ENCODE measurements at places on chromosomes 12 and 14. TPM values are rescaled to one million over a fixed set of nuclear protein-coding genes. Genes with fewer than 3 reads are reported as not detected.

Gene ATG2B
- 24.5 TPM for total RNA-seq

Gene GARIN6
- total RNA-seq = not detected

Gene EML5
- total RNA-seq = 1.7 TPM

Gene ART4
- total RNA-seq = 3.2 TPM

Gene C12orf42
- total RNA-seq = not detected

Gene KLRC2
- total RNA-seq = 0.32 TPM

Gene TOMM20L
- total RNA-seq = not detected

- no peak for DNase-seq
Observed at GRCh38 chr12:132813443-132813842, 15.2 kb downstream of the GOLGA3 start.

- no peak for DNase-seq
Observed at GRCh38 chr12:66272650-66273049, 29.6 kb upstream of the HELB start.

- DNase-seq = no peak
Observed at GRCh38 chr12:14219156-14219555, 146.3 kb upstream of the ATF7IP start.

DNA sequence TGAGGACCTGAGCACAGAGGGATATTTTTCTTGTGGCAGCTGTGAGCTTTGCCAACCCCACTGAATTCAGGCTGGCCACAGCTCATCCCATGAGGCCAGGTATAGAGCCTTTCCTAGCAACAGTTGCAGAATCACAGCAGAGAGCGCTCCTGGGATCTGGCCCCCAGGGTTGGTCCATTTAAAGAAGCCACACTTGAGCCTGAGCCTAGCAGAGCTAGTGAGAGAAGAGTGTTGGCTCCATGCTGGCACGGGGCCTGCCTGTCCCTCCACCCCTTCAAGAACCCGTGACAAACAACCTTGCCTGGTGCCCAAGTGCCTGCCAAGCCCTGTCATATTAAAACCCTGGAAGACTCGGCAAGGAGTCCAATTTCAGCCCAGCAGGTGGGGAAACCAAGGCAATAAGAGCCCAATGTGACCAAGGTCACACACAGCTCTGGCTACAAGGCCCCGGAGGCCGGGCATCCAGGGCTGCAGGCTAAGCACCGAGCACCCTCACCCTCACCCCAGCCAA lies 91.6 kb downstream of the LRRC74A start:
- DNase-seq = no peak

DNA sequence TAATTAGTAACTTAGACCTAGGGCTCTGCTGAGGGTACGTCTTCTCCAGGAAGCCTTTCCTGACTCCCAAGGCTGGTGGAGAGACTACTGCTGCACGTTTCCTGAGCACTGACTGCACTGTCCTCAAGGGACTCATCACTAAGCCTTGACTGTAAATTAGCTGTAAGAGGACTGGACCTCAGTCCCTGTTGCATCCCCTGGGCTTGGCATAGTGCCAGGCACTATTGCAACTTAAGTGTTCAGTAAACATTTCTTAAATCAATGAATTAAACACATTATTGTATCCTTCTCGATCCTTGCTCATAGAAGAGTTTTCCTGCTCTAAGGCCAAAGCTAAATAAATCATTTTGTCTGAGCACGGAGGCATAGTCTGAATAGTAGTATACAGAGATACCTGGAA lies 31.9 kb upstream of the IFNG-AS1 start:
- no peak for DNase-seq

DNA sequence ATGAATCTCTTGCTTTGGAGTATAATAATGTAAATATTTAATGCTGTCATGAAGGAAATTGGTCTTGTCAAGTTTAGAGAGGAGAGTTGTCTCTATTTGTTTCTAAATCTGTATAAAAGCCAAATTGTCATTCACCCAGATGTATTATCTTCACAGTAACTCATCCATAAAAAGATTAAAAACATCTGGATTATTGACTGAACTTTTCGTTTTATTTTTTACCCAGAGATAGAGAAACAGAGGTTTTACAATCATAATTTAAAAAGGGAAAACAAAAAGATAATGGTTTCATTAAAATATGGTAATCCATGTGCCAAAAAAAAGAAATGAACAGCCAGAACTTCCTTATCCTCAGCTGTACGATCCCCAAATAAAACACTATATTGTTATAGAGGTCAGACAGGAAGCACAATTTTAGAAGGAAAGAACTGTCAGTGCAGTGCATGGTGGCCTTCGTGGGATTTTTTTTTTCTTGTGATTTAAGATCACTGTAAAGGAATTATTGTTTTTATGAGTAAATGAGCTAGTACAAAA lies 125.9 kb downstream of the ACSS3 start:
- DNase-seq = no peak

GRCh38 chr12:1646569-1647284 lies 17.7 kb downstream of the WNT5B start:
- no peak for DNase-seq

GRCh38 chr14:58978343-58978742 lies 210.1 kb upstream of the DAAM1 start:
- peak; percentile 38 for DNase-seq

DNA sequence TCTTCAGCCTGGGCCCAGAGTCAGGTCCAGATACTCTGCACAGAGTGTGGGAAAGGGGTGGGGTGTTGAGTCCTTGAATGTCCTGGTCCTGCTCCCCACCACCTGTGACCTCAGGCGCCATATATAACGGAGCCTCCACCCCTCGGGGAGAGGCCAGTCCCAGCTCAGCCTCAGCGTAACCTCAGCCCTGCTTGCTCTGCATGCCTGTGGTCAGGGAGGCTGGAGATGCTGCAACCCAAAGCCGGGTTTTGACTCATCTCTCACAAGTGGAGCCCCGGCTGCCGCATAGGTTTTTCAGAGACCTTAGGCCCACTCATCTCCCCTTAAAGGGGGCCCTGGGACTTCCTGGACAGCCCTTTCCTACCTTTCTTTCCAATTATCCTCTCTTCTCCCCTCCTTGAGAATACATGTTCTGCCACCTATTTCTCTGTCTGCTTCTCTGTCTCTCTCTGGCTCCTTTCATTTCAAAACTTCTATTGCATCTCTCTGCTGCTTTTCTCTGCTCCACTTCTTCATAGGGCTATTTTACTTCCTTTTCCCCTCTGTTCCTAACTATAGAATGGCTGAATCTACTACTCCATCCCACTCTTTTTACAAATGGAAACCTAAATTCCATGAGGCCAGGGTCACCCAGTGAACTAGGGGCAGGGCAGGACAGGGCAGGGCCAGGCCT lies 1.2 kb downstream of the ITGB7 start:
- DNase-seq = no peak

GRCh38 chr14:65150898-65151608 lies 48.7 kb upstream of the MAX start:
- DNase-seq = no peak

- no peak for DNase-seq
Observed at GRCh38 chr12:64875186-64875585, 50.7 kb downstream of the TBC1D30 start.

- no peak for DNase-seq
Observed at GRCh38 chr12:5520831-5521230, 88.9 kb downstream of the NTF3 start.

GRCh38 chr12:51714666-51715065 lies 123.6 kb downstream of the SCN8A start:
- no peak for DNase-seq

GRCh38 chr14:26820138-26820537 lies 222.3 kb upstream of the NOVA1 start:
- no peak for DNase-seq

- no peak for DNase-seq
Observed at GRCh38 chr12:95836630-95837239, 22.0 kb upstream of the SNRPF start.

DNA sequence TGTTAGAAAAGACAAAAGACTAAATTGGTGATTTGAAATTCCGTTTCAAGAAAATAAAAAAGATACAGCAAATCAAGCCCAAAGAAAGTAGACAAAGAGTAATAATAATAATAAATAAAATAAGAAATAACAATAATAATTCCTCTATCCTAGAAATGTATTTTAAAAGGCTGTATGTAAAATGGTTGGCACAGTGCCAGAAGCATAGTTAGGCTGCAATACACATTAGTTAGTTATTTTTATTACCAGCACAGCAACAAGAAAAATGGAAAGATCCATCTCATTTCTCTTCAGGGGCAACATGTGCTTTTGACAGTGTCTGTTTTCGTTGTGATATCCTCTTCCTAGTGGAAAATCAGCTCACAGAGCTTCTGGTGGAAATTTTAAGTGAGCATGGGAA lies 174.1 kb upstream of the TMTC1 start:
- DNase-seq = no peak

GRCh38 chr12:128929057-128929456 lies 75.8 kb downstream of the GLT1D1 start:
- DNase-seq = no peak

GRCh38 chr12:92771001-92771400 lies 68.2 kb downstream of the PLEKHG7 start:
- no peak for DNase-seq

GRCh38 chr12:52081263-52081733 lies 1.8 kb downstream of the SMIM41 start:
- no peak for DNase-seq

GRCh38 chr12:109302358-109302757 lies 6.7 kb downstream of the FOXN4 start:
- DNase-seq = no peak

- DNase-seq = no peak
Observed at GRCh38 chr14:72962829-72963312, 36.6 kb downstream of the DCAF4 start.

- DNase-seq = no peak
Observed at GRCh38 chr14:92959189-92959531, 36.2 kb downstream of the CHGA start.

DNA sequence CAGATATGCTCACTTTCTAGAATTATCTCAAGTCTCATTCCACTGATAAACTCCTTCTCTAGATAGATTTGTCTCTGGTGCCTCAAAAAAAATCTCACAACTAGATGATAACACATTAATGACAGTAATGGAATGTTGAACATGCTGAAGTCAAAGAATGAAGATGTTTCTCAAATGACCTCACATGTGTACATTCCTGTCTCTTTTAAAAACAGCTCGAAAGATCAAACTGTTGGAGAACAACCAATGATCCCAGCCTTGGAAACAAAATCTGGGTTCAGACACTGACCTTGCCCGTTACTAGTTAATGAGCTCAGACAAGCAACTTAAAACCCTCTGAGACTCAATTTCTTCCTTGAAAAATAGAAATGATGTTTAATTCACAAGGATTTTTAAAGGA lies 44.7 kb upstream of the KCNJ8 start:
- DNase-seq = no peak

GRCh38 chr12:45638386-45638785 lies 91.1 kb upstream of the ARID2 start:
- DNase-seq = no peak

- no peak for DNase-seq
Observed at GRCh38 chr12:96334502-96334901, 65.7 kb downstream of the CDK17 start.

- peak; percentile 55 for DNase-seq
Observed at GRCh38 chr12:14167005-14167628, 185.7 kb upstream of the GRIN2B start.

GRCh38 chr12:113762155-113762881 lies 203.8 kb downstream of the RBM19 start:
- no peak for DNase-seq

- no peak for DNase-seq
Observed at GRCh38 chr12:6031001-6031400, 85.9 kb upstream of the ANO2 start.

GRCh38 chr14:59155886-59156285 lies 32.6 kb upstream of the DAAM1 start:
- no peak for DNase-seq

GRCh38 chr14:103296007-103296406 lies 38.0 kb upstream of the EIF5 start:
- DNase-seq = no peak

DNA sequence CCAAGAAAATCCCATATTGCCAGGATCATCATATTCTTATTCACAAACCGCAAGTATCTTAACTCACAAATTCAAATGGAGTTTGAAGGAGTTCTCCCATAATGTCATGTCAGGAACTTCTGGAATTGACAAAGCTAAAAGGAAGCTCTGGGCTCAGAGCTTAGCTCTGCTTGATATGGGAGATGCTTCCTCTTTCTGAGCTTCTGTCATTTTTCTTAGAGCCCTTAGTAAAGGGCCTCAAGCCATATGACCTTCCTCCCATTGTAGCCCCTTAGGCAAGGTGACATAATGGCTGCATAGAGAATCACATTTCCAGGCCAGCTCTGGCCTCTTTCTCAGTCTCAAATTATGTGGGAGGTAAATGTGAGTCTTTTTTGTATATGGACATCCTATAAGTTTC lies 40.9 kb downstream of the SLC4A8 start:
- DNase-seq = no peak
